ENCODE measurements at places on chromosomes 7 and 10. TPM values are rescaled to one million over a fixed set of nuclear protein-coding genes. Genes with fewer than 3 reads are reported as not detected.

GRCh38 chr10:30434273-30435072 is 489 bp downstream of the MAP3K8 start:
- H3K27me3 ChIP-seq, result no peaks in the 10 kb centered on the region
- peak; percentile 91 for DNase-seq
- H3K4me1 ChIP-seq, result peaks cover 61% of the 10 kb centered on the region

GRCh38 chr10:84531396-84531795 is 203.0 kb downstream of the CCSER2 start:
- H3K4me3 ChIP-seq, result no peak overlapping the region
- H3K36me3 ChIP-seq, result no peaks in the 10 kb centered on the region
- DNase-seq, result no peak
- no peak overlapping the region for H3K27ac ChIP-seq
- H3K4me1 ChIP-seq, result peaks cover 17% of the 10 kb centered on the region

- no peak for DNase-seq
- peaks cover 3% of the 10 kb centered on the region for H3K36me3 ChIP-seq
- H3K27me3 ChIP-seq, result peaks cover 18% of the 10 kb centered on the region
- no peak overlapping the region for H3K4me3 ChIP-seq
- no peak overlapping the region for H3K27ac ChIP-seq
- H3K4me1 ChIP-seq, result no peaks in the 10 kb centered on the region
Observed at GRCh38 chr10:124279298-124279697, 139.4 kb downstream of the OAT start.

DNA sequence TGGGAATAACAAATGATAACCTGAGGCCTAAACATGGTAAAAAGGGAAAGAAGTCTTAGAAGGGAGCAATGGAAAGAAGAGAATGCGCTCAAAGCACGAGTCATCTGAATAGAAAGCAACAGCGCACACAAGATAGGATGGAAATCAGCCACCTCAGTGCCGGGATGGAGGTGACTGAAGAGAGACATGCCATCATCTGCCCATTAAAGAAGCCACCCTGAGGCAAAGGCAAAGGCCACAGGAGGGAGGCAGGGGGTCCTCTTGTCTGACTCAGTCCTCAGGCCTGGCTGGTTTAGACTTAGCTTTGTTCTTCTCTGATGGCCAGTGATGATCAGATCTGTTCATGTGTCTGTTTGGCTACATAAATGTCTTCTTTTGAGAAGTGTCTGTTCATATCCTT is 180.6 kb downstream of the CHCHD3 start:
- no peaks in the 10 kb centered on the region for H3K27me3 ChIP-seq
- no peak overlapping the region for H3K27ac ChIP-seq
- H3K4me1 ChIP-seq, result no peaks in the 10 kb centered on the region
- peaks cover 2% of the 10 kb centered on the region for H3K36me3 ChIP-seq

DNA sequence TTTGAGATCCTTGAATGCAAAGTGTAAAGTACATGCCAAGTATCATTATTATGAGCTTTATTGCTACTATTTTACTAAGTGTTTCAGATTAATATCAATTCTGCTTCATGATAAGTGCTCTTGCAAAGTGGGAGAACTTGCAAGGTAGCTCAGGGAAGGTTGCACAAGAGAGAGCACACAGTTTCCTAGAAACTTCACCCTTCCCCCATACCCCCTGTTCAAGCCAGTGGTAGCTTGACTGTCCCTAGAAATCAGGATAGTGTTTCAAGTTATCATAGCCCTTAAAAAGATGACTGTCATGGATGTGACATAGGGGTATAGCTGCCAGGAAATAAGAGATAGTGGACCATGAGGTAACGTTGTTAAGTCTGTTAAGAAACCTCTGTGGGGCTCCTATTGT is 251.5 kb downstream of the TRIL start:
- H3K36me3 ChIP-seq, result peaks cover 4% of the 10 kb centered on the region
- H3K27me3 ChIP-seq, result no peaks in the 10 kb centered on the region
- H3K4me3 ChIP-seq, result no peak overlapping the region
- H3K27ac ChIP-seq, result no peak overlapping the region

The CCL24 gene
- total RNA-seq, result not detected

The TMEM270 gene
- total RNA-seq, result not detected

DNA sequence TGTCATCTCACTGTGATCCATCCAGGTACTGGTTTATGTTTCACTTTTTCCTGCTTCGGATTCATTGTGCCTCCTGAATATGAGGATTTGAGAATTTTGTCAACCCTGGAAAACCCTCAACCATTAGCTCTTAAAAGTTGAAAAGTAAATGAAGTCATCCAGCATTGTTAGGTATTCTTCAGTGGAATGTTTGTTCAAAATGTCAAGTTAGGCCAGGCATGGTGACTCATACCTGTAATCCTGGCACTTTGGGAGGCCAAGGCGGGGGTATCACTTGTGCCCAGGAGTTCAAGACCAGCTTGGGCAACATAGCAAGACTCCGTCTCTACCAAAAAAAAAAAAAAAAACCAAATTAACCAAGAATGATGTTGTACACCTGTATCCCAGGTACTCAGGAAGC is 222.1 kb downstream of the NSUN6 start:
- DNase-seq, result no peak
- no peaks in the 10 kb centered on the region for H3K36me3 ChIP-seq

The MOGAT3 gene
- not detected for total RNA-seq

The LRGUK gene
- 0.30 TPM for total RNA-seq

The CH25H gene
- not detected for total RNA-seq

The AP1S1 gene
- total RNA-seq, result 57.9 TPM

The IL6 gene
- total RNA-seq, result not detected

The SLC26A5 gene
- not detected for total RNA-seq

GRCh38 chr10:17831896-17832295 is 22.7 kb downstream of the MRC1 start:
- peaks cover 2% of the 10 kb centered on the region for H3K27me3 ChIP-seq
- H3K4me1 ChIP-seq, result peaks cover 7% of the 10 kb centered on the region
- H3K36me3 ChIP-seq, result no peaks in the 10 kb centered on the region
- H3K4me3 ChIP-seq, result no peak overlapping the region

- H3K4me1 ChIP-seq, result peaks cover 32% of the 10 kb centered on the region
- peaks cover 32% of the 10 kb centered on the region for H3K27me3 ChIP-seq
- DNase-seq, result peak; percentile 91
- peaks cover 27% of the 10 kb centered on the region for H3K36me3 ChIP-seq
- peak overlapping the region; percentile 83 for H3K4me3 ChIP-seq
- H3K27ac ChIP-seq, result peak overlapping the region; percentile 68
Observed at GRCh38 chr10:22325272-22326144, 4.6 kb downstream of the BMI1 start.

- no peak overlapping the region for H3K4me3 ChIP-seq
- H3K27me3 ChIP-seq, result peaks cover 30% of the 10 kb centered on the region
- no peak overlapping the region for H3K27ac ChIP-seq
- H3K4me1 ChIP-seq, result no peaks in the 10 kb centered on the region
- H3K36me3 ChIP-seq, result no peaks in the 10 kb centered on the region
Observed at GRCh38 chr10:96334616-96335526, 23.9 kb downstream of the OPALIN start.

The LEP gene
- not detected for total RNA-seq

GRCh38 chr7:24883622-24884013 is 96.4 kb downstream of the OSBPL3 start:
- no peak overlapping the region for H3K27ac ChIP-seq
- DNase-seq, result no peak

DNA sequence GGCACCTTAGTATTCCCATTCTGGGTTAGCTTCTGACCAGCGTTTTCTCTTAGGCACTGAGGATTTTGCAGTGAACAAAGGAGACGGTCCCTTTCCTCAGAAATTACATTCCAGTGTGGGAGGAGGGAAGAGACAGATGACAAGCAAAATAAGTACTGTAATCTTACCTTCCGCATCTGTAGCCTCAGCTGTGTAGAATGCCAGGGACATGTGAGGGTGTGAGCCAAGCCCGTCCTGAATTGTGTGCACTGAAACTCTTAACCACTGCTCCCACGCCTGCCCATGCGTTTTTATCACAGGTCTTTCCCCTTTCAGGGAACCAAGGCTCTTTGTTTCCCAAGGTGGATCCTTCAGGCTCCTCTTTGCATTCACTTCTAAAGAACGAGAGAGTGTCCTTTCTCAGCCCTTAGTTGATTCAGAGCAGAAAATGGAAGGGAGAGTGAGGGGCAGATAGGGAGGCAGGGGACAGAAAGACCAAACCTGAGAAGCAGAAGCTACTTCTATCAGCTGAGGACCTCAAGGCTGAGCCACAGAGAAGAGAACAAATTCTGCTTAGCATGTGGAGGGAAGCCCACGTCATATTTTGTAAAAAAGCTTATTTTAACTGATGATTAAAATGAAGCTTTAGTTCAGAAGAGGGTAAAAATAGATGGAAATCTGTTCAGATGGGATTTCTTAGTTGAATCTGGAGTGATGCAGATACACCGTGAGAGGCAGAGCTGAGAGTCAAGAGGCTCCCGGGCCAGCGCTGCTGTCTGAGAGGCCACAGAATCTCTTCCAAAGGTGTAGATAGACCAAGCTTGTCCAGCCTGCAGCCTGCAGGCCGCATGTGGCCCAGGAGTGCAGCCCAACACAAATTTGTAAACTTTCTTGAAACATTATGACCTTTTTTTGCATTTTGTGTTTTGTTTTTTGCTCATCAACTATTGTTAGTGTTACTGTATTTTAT is 122.5 kb downstream of the CCNY start:
- H3K4me3 ChIP-seq, result no peak overlapping the region
- no peak for DNase-seq
- H3K36me3 ChIP-seq, result no peaks in the 10 kb centered on the region
- H3K27me3 ChIP-seq, result no peaks in the 10 kb centered on the region

GRCh38 chr7:107051376-107051775 is 6.9 kb downstream of the PRKAR2B start:
- peaks cover 6% of the 10 kb centered on the region for H3K27me3 ChIP-seq
- no peak for DNase-seq
- no peak overlapping the region for H3K4me3 ChIP-seq
- H3K27ac ChIP-seq, result no peak overlapping the region
- peaks cover under 1% of the 10 kb centered on the region for H3K4me1 ChIP-seq
- no peaks in the 10 kb centered on the region for H3K36me3 ChIP-seq

GRCh38 chr7:135169964-135170273 is 588 bp downstream of the CYREN start:
- H3K36me3 ChIP-seq, result peaks cover 33% of the 10 kb centered on the region
- peaks cover 28% of the 10 kb centered on the region for H3K4me1 ChIP-seq
- H3K27me3 ChIP-seq, result no peaks in the 10 kb centered on the region
- peak overlapping the region; percentile 76 for H3K27ac ChIP-seq

GRCh38 chr10:18224626-18225445 is 84.6 kb downstream of the CACNB2 start:
- H3K36me3 ChIP-seq, result no peaks in the 10 kb centered on the region
- no peak for DNase-seq
- H3K4me3 ChIP-seq, result no peak overlapping the region
- H3K27ac ChIP-seq, result no peak overlapping the region

The PPP3CB gene
- 65.5 TPM for total RNA-seq

DNA sequence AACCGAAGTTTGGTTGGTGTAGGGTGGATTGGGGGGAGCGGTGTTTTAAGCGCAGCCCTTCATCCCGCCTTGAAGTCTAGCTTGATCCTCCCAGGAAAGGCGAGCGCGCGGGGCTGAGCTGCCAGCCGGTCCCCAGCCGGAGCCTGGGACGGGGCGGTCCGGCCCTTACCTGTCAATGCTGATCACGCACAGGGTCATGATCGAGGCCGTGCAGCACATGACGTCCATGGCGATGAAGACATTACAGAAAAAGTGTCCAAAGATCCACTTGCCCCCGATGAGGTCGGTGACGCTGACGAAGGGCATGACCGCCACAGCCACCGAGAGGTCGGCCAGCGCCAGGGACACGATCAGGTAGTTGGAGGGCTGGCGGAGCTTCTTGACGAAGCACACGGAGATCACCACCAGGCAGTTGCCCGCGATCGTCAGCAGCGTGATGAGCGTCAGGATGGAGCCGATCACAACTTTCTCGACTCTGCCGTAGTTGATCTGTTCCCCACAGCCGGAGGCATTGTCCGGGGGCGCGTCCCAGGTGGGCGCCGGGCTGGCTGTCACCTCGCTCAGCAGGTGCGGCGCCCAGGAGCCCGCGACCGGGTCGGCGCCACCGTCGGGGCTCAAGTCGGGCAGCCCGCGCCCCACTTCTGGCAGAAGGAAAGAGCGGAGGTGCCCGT is 740 bp downstream of the HTR7 start:
- no peak overlapping the region for H3K27ac ChIP-seq
- no peaks in the 10 kb centered on the region for H3K36me3 ChIP-seq
- H3K4me3 ChIP-seq, result peak overlapping the region; percentile 81

The STEAP1 gene
- not detected for total RNA-seq

The TSPAN33 gene
- 0.39 TPM for total RNA-seq
